Common myeloid progenitor, CD34-positive (primary cell): ENCODE measurements at places on chromosomes 7 and 10.

DNA sequence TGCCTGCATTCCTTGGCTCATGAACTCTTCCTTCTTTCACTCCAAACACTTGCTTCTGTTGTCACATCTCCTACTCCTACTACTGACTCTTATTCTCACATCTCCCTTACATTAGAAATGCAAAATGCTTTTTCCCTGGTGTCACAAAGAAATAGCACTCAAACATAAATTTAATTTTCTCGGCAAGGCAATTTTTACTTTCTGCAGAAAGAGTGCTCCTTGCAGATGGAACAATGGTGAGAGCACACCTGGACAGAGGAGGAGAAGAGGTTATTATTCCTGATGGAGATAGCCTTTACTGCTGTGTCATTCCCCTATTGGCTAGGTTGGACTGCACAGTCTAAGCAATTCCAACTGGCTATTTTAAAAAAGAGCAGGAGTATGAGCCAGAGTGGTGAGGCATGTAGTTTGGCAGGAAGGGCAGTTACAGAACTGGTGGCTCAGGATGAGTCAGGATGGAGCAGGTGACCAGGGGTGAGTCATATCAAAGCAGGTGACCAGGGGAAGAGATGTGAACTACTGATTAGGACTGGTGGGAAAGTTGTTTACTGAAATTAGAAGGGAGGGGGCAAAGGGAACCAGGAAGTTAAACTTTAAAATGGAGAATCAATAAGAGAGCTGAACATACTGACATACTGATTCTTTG lies 52.9 kb downstream of the CYP2C9 start:
- H3K27me3 ChIP-seq = no peaks in the 10 kb centered on the region
- DNase-seq = peak; percentile 1
- no peak overlapping the region for H3K27ac ChIP-seq
- H3K4me3 ChIP-seq = no peak overlapping the region
- H3K4me1 ChIP-seq = no peaks in the 10 kb centered on the region

GRCh38 chr10:52688899-52689298 lies 83.7 kb downstream of the MBL2 start:
- no peaks in the 10 kb centered on the region for H3K36me3 ChIP-seq
- H3K27me3 ChIP-seq = no peaks in the 10 kb centered on the region
- no peak for DNase-seq
- H3K27ac ChIP-seq = no peak overlapping the region

- H3K4me1 ChIP-seq = no peaks in the 10 kb centered on the region
- peaks cover 11% of the 10 kb centered on the region for H3K36me3 ChIP-seq
- no peaks in the 10 kb centered on the region for H3K27me3 ChIP-seq
- no peak overlapping the region for H3K27ac ChIP-seq
- no peak overlapping the region for H3K4me3 ChIP-seq
Observed at GRCh38 chr7:141593134-141593533, 41.9 kb downstream of the AGK start.

- no peaks in the 10 kb centered on the region for H3K27me3 ChIP-seq
- no peak overlapping the region for H3K27ac ChIP-seq
- H3K36me3 ChIP-seq = no peaks in the 10 kb centered on the region
- no peak for DNase-seq
Observed at GRCh38 chr10:24821986-24822385, 98.3 kb upstream of the ARHGAP21 start.

GRCh38 chr7:19971956-19972355 lies 198.5 kb upstream of the TMEM196 start:
- no peak for DNase-seq
- no peak overlapping the region for H3K4me3 ChIP-seq
- H3K27me3 ChIP-seq = no peaks in the 10 kb centered on the region
- no peaks in the 10 kb centered on the region for H3K36me3 ChIP-seq

GRCh38 chr10:45253183-45253914 lies 62.1 kb downstream of the OR13A1 start:
- no peaks in the 10 kb centered on the region for H3K27me3 ChIP-seq
- DNase-seq = no peak
